Effector CD4-positive, alpha-beta T cell (primary cell): ENCODE measurements at places on chromosomes 12 and 14.

DNA sequence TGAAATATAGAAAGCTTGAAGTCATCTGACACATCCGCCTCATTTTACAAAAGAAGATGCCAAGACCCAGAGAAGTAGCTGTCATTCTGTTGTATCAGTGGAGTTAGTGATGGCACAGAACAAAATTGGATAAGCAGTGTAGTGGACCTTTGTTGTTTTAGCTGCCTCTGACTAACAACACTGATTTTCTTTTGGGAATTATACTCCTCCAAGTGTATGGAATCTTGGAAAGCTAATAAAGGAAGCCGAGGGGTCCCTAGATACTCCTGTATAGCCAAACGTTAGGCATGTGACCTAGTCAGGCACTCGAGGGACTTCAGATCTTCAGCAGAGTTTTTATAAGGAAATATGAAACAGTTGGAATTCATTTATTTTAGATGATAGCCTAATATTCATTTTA is 94.5 kb downstream of the OTOGL start:
- DNase-seq = no peak

- DNase-seq = no peak
Measured at GRCh38 chr12:64058541-64059265, 163.4 kb downstream of the KICS2 start.

DNA sequence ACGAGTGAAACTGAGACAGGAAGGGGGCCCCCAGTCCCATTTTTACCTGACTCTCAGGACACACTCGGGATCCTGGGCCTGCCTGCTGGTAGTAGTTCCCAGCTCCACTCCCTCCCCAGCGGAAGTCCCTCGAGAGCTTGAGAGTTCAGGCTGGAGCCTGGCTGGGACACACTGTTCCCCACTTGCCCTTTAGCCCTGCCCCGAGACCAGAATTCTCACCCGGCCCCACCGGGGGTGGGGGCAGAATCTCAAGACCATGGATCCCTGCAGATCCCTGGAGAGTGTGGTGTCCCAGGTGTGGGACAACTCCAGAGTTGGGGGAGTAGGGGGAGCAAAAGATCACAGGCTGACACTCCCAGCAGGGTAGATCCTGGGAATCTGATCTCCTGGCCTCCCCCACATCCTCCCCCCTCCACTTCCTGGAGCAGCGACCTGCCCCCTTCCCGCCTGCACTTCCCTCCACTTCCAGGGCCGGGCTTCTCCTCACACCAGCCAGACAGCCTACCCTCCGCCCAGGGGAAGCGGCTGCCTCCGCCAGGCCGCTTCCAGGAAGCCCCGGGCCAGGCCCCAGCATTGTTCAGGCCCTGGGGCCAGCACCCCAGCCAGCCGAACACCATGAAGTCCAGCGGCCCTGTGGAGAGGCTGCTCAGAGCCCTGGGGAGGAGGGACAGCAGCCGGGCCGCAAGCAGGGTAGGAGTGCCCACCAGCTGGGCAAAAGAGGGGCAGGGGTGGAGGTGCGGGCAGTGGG is at the start of gene TNS2:
TSS of gene TNS2 (plus strand) at position 495 of the 748 bp plus-strand sequence. CDS start at position 616, 121 bp downstream.
- DNase-seq = no peak

GRCh38 chr14:77763316-77763715 is 2.4 kb upstream of the SNW1 start:
- no peak for DNase-seq

DNA sequence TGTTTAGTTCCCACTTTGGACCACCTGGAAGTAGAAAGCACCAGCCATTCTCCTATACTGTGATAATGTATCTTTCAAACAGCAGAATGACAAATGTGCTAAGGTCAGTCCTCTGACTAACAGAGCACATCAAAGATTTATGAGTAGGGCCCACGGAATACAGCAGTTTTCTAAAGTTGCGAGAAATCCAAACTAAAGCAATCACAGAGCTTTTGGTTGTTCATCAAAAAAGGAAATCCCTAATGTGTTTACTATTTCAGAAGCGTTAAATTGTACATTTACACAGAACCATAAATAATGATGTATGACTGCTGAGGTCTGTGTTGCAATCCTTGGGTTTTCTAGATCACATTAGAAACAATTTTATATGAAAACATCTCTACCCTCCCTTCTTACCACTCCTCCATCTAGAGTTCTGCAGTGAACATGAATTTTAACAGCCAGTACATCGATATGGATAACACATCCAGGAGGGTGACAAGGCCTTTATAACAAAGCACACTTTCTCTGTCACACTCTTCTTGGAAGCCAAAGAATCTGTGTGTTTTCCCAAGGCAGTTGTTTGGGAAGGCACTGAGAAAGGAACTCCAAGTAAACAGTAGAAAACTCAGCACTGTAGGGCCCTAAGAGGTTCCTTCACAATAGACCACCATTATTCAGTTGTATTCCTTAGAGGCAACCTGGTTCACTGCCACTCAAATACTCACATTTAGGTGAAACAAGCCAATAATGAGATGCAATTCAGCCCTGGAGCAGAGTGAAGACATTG is 7.3 kb downstream of the KITLG start:
- no peak for DNase-seq

DNA sequence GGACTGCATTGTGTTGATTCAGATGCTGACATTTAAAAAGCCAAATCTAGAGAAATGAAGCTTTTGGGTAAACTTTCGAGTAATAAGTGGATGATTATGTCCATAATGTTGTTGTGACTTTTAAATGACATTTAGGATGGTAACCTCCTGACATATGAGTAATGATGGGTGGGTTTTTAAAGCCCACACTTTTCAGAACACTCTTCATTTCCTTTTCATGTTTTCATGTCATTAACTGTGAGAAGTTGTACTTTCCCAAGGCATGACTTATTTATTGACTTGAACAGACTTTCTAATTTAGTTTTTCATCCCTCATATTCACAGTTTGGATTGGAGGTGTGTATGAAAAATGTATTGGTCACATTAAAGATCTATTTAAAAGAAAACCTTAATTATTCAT is 35.5 kb downstream of the RGS6 start:
- DNase-seq = no peak

DNA sequence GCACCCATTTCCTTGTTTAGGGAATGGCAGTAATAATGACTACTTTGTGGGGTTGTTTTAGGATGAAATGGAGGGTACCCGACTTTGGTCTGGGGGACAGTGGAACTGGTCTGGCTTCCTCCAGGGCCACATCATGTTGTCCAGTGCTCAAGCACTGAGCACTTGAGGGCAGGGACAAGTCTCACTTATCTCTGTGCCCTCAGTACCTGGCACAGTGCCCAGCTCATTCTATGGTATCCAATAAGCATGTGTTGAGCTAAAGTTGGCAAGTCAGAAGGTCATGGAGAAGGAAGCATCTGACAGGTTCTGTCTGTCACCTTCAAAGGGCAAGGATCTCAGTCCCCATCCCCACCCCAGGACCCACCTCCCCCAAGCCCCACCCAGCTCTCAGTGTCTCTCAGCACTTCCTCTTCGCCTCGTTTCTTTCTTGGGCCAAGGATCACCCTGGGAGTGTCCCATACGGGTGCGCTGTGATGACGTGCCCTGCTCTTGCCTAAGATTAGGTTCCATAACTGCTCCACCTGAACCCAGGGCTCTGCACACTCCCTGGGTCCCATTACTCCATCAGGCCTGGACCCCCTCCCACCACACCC is 24.3 kb upstream of the TMEM106C start:
- no peak for DNase-seq

- DNase-seq = no peak
Measured at GRCh38 chr12:20259786-20260185, 108.6 kb upstream of the PDE3A start.

DNA sequence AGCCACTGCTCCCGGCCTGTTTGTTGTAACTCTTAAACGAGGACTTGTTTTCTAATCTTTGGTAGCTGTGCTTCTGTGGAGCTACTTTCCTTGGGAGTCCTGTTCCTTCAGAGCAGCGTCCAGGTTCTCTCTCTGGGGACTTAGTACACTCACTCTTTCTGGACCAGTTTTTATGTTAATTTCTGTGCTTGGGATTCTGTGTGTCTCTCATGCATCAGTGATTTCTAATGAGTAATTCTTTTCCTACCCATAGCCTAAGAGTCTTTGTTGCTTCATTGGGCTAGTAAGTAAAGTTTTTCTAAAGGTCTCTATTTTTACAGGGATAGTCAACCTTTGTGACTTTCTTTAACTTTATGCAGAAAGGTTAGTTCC is 289.3 kb downstream of the FBXL14 start:
- DNase-seq = no peak

- no peak for DNase-seq
Measured at GRCh38 chr12:78994168-78994791, 129.7 kb downstream of the SYT1 start.

DNA sequence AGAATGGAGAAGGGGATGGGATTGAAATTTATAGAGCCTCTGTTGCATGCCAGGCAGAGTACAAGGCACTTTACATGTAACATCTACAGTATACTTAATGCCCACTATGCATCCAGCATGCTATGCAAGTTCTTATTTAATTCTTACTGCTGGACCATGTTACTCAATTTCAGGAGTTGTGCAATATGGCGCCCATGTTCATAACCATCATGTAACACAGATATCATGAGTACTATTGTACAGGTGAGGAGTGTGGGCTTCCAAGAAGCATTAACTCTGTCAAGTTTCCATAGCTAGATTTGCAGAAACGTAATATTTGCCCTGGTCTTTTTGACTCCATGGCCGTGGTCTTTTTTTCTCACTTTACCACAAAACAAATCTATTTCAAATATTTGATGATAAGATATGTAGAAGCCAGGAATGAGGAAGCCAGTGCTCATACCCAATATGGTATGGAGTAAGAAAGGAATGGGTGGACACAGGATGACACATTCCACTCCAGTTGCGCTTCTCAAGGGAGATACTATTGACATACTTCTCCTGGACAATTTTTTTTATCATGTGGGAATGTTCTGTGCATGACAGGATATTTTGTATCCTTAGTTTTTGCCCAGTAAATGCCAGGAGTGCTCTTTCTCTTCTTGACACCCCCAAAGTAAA is 191.8 kb downstream of the C12orf75 start:
- no peak for DNase-seq

DNA sequence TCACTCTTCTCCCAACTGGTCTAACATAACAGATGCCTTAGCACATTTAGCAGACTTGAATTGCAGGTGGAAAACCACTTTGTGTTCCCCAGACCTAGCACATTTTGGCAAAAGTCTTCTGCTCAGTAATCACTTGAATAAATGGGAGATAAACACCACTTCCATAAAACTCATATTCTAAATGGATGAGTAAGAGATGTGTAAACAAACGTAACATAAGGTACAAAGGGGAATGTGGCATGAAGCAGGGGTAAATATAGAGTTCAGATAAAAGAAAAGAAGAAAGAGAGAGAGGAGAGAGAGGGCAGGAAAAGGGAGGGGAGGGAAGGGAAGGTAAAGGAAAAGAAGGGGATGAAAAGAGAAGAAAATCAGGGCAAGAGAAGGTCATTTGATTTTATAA is 17.0 kb upstream of the KERA start:
- DNase-seq = no peak

DNA sequence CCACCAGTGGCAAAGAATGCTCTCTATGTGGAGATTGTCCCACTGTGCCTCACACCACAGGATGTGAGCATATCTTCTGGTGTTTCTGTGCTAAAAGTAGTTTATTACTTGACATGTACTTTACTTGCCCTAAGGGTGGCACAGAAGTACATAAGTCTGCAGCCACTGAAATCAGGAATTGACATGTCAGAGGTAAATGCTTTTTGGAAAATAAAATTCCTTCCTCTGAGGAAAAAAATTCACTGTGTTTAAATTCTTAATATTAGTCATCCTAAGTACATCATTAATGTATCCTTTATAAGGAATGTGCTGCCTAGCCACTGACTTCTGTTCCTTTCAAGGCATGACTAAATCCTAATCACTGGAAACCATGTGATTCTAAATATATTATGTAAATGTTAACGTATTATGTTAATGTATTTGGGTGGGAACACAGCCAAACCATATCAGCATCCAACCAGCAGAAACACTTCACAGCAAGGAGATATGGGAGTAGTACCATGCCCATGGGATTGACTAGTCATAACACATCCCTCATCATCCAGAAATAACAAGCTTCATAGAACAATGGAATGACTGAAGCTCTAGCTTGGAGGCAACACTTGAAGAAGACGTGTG is 239.7 kb upstream of the PPFIA2 start:
- no peak for DNase-seq

GRCh38 chr12:6052940-6053329 is 71.5 kb downstream of the VWF start:
- DNase-seq = no peak

- no peak for DNase-seq
Measured at GRCh38 chr12:3303410-3304136, 187.4 kb upstream of the PRMT8 start.

GRCh38 chr14:52901357-52901980 is 49.4 kb downstream of the FERMT2 start:
- DNase-seq = no peak

DNA sequence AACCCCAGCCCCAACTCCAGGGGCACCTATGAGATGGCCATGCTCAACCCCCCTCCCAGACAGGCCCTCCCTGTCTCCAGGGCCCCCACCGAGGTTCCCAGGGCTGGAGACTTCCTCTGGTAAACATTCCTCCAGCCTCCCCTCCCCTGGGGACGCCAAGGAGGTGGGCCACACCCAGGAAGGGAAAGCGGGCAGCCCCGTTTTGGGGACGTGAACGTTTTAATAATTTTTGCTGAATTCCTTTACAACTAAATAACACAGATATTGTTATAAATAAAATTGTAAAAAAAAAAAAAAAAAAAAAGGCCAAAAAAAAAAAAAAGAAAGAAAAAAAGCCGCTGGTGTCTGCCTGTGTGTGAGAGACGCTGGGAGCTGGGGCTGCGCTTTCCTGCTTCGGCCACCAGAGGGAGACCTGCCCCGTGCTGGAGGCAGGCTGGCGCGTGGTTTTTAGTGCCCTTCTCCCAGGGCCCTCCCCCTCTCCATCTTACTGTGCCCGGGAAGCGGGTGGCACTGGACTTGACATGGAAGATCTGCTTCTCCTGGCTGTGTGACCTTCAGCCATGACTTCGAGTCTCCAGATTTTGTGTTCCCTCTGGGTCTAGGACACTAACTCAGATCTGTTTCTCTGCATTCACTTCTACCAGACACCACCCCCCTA is 3.4 kb upstream of the NXPH4 start:
- DNase-seq = peak; percentile 79

GRCh38 chr12:28877854-28878253 is 271.2 kb upstream of the FAR2 start:
- no peak for DNase-seq

DNA sequence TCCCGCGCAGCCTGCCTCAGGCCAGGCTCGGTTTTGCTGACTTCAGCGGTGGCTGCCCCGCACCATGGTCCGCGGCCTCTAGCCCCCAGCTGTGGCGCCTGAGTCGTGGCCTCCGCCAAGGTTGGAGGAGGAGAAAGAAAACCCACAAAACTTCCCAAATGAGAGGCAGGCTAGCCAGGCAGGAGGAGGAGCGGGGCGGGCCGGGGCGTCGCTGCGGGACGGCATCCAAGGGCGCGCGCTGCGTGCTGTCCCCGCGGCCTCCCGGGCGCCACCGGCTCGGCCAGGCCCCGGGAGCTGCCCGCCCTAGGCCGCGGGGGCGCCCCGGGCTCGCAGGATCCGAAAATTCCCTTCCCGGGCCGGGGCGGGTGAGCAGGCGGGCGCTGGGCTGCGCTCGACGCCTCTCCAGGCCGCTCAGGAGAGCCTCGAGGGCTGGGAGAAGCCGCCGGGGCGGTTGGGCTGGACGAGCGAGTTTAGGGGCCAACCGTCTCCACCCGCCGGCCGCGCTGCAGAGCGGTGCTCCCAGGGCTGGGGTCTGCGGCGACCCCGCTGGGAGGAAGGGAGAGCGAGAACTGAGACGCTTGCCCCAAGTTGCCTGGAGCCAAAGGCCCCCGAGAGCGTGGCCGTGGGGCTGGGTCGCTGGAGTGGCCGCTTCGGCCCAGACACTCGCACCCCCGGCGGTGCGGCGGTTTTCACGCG is at the start of gene EFS:
TSS of gene EFS (minus strand) at position 137 of the 696 bp plus-strand sequence. CDS start 147 bp downstream, outside the sequence.
- DNase-seq = no peak
